ENCODE measurements at places on chromosomes 1 and 21. TPM values are rescaled to one million over a fixed set of nuclear protein-coding genes. Genes with fewer than 3 reads are reported as not detected.

Gene ZBTB7B
- total RNA-seq = 22.1 TPM

Gene ALDH4A1
- 30.3 TPM for total RNA-seq

Gene RABIF
- total RNA-seq = 6.5 TPM

Gene TOMM20
- 151 TPM for total RNA-seq

Gene ADAMTS1
- 19.6 TPM for total RNA-seq

Gene NSUN4
- total RNA-seq = 13.7 TPM

Gene EIF3I
- 243 TPM for total RNA-seq

Gene BCL10
- 24.6 TPM for total RNA-seq

Measured in H1 (cell line).